ENCODE measurements at places on chromosomes 5 and 9.
A peak's percentile ranks its signal among the peaks of the same experiment; 100 is the strongest.

DNA sequence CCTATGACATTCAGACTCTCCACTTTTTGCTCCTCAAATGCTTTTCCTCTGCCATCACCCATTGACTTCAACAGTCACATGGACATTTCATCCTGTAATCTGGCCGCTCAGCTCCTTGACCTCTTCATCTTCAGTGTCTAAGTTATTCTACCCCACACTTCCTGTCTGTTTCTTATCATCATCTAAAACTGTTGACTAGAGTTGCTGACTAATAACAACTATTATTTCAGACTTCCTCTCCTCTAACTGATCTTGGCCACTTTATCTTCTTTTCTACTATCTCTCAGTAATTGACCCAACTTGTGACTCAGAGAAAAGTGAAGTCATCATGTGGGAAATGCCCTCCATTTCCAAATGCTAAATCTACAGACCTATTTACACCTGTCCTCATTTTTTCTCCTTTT, 254.7 kb upstream of the TRPC7 start:
- DNase-seq = no peak

DNA sequence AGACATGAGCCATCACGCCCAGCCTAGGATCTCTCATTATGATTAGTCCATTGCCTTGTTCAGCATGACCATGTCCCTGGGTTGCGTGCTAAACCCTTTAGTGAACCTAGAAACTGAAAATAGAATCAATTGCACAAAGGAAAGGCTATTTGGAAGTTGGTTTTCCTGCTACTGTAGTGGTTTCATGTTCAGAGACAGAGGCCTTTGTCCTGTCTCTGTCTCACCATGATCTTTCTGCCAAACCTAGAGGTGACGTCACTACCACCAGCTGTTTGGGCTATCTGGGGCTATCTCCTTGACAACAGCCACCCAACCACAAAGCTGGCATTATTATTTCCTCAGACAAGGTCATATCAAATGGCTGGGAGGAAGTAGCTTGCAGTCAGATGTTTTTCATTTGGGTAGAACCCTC, 4.0 kb upstream of the CDK5RAP2 start:
- peak; percentile 57 for DNase-seq

DNA sequence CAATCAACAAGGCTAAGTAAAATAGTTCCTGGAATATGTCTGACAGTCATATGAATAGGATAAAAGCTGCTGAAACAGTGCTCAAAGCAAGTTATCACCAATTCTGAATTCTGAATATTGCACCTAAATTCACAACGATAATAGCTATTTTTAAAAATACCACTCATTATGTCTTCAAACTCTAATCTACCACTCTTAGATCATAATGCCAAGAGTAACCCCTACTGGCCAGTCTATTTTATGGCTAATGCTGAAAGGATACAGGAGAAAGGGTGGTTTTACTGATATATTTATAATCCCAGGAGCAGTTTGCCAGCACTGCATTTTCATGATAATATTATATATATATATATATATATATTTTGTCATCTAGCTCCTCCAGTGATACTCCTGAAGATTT, 232.8 kb downstream of the PDE4D start:
- peak; percentile 59 for DNase-seq

GRCh38 chr9:76766126-76766525, 1.9 kb downstream of the PCA3 start:
- no peak for DNase-seq

DNA sequence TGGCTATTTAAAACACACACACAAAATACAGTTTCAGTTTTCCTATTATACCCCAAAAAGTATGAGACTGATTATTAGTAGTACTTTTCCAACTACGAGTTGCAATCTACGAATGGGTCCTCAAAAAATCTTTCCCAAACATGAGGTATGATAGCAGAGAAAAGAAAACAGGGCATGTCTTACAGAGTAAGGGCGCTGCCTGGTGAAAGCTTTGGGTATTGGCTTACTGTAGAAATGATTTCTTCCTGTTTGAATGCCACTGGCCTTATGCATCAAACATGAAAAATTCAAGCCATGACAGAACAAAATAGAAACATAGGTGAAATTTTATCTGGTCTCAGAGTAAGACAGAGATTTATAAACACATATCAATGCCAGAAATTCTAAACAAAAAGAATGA, 448.0 kb downstream of the SPOCK1 start:
- DNase-seq = no peak

DNA sequence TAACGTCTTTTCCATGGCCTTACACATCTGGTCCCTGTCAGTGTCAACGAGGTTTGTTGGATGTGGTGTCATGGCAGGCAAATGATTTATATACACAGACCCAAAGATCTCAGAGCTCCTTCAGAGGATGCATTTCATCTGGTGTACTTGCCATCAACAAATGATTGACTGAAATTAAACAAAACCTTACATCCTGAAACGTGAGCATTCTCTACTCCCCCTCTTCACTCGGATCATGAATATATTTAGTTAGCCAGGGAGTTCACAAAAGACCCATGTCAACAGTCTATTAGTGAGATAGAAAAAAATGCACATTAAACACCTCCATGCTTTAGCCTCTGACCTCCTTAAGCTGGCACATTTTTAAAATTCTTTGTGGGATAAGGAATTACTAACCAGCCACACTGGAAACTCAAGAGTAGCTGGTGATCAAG, 215.6 kb downstream of the EFNA5 start:
- peak; percentile 76 for DNase-seq

DNA sequence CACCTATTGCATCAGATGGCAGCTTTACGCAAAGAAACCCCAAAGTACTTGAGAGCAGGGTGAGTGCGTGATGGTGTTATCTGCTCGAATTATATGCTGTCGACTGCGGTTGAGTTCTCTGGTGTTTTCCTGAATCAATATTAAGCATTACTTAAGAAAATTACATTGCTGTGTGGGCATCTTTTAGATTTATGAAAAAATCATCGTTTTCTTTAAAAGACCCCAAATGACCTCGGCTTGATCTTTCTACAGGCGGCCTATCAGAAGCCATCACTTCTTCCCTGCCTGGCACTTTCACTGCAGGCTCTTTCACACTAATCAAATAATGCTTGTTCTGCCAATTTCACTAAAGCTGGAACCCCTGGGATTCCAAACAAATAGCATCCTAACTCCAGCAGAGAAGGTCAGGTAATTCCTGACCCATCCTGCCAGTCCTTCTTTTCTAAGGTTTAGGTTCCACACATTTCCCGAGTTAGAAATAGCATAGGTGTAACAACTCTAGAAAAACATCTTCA, 1.7 kb downstream of the UBE2QL1 start:
- no peak for DNase-seq

DNA sequence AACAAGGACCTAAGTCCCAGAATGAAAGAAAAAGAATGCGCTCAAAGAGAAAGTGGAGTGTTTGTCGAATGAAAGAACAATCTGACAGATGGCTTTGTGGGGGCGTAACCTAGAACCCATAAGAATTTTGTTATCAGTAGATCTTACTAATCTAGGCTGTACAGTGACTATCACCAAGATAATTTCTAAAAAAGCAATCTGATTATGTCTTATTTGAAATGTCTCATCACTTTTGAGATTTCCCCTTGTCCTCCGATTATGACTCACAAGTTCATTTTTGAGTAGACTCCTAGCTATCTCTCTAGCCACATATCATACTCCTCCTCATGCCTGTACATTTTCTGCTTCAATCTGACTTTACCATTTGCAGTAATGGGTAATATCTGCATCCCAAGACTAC, 135.6 kb upstream of the SMARCA2 start:
- no peak for DNase-seq

DNA sequence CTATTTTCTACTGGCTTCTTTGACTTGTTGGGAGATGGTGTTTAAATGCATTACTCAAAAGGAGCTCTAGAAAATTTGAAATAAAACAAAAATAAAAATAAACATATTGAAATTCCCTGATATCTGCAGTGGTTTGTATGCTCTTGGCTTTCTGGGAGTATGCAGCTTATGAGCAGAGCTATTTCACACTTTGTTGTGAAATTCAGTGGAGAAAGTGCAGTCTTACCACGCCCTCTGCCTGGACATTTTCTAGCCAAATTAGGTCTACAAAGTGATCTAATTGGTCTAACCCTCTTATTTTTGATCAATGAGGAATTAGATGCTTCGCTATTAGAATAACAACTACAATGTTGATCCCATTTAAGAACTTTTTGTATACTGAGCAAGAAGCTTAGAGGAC, 66.8 kb downstream of the INSYN2B start:
- no peak for DNase-seq

DNA sequence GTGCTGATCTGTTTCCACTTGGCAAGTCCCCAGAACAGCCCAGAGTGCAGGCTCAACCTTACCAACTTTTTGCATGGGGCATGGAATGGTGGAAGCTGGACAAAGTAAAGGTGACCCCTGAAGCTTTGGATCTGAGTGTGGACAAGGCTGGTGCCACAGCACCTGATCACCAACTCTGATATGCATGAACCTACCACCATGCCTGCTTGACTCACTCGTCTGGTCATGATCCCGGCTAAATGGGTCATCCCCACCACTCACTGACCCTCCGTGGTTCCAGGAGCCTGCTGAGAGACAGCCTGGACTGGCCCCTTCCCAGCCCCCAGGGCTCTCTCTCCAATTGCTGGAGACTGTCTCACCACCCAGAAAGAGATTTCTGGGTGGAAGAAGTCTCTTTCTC, 14.4 kb upstream of the SLC22A4 start:
- no peak for DNase-seq

DNA sequence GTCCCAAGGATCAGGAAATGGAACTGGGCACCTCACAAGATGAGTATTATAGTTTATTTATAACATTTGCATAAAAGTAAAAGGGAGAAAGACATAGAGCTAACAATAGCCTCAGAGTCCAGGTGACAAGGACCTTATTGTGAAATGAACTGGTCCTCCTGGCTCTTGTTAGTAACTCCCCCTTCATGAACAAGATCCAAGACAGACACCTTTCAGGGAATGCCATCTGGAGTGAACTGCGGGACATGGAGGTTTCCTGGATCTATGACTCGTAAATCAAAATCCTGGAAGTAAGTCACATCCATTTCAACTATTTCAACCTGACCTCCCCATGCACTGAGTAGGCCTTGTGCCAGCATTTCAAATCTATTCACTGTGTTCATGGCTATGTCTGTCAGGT, 129.5 kb upstream of the GAS1 start:
- peak; percentile 37 for DNase-seq

DNA sequence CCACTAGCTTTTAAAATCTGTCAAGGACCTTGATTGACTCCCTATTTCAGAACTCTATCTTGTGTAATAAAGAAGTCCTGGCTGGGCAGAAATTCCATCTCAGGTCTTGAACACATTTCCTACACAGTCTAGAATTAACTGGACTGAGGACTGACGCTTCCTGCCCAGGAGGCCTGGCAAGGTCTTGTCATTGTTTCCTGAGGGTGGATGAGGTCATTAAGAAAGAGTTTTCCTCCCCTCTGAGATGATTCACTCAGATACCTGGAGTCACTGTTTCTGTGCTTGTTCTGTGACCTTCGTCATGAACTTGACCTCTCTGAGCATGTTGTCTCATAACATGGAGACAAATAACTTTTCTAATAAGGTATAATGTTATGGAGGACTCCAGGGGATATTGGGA, 10.0 kb downstream of the MTAP start:
- DNase-seq = peak; percentile 44

DNA sequence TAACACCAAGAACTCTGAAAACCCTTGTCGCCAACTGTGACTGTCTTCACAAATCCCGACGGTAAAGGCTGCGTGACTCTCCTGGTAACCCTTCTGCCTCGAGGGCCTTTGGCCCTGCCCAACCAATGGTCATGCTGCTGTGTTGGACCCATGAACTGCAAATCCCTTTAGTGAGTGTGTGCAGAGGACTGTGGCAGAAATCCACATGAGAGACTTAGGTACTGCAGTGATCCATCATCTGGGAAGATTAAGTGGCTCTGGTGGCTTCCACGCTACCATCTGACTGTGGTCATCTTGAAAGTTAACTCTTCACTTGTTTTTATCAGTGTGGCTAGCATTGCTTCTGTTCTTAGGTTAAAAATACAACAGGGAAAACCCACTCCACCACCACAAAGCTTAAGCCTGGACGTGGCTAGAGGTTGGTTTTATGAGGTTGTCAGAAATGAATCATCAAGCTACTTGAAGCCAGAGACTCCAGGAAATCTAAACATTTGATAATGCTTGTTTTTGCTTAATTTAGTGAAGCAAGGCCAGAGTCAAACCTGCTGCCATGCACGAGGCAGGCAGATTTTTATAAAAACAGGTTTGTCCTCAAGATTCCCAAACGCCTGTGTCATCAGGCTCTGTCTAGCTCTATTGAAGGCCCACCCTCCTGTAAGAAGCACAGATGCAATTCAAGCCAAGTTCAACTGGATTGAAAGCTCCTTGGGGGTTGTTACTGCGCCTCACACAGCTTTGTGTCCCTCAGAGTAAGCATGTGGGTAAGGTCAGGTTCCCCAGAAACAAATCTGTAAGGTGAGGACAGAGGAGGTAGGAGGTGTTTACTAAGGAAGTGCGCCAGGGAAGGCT, 52.7 kb upstream of the ERCC6L2 start:
- DNase-seq = peak; percentile 89

GRCh38 chr5:6497262-6497661, 48.6 kb downstream of the UBE2QL1 start:
- DNase-seq = no peak

DNA sequence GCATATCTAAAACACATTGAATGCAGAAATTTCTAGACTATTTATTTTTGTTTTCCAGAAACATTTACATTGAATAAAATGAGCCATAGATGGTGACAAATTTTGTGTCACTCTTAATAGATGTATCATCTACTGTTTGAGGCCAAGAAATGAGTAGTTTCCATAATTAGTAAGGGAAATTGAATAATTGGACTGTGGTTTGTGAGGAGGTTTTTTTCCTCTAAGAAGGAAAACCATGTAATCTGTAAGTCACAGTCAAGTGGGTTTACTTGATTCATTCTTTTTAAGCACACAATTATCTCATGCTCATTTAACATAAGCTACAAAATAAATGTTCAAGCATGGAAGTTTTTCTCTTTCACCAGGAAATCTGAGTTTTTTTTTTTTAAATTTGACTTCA, 876.4 kb downstream of the NR2F1-AS1 start:
- DNase-seq = no peak

DNA sequence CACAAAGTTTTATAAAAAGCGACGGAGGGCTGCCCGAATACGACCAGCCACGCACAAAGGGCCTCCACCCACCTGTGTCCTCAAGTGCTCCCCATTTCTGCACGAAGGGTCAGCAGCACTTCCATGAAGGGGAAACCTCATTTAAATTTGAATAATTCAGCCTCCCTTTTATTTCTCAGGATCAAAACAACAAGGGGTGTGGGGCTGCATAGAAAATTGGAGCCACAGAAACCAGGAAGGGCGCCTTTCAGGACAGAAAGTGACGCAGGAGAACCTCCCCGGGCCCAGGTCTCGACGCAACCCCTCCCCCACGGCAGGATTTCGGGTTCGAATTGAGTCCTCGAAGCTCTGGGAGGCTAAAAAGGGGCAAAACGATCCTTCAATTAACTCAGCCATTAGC, 2.1 kb downstream of the NRARP start:
- no peak for DNase-seq

GRCh38 chr5:177389241-177390169, 5.3 kb downstream of the SLC34A1 start:
- peak; percentile 89 for DNase-seq

GRCh38 chr9:18063856-18064390, 410.0 kb upstream of the ADAMTSL1 start:
- DNase-seq = no peak
